ENCODE measurements at places on chromosomes 4 and X.
A peak's percentile ranks its signal among the peaks of the same experiment; 100 is the strongest.

DNA sequence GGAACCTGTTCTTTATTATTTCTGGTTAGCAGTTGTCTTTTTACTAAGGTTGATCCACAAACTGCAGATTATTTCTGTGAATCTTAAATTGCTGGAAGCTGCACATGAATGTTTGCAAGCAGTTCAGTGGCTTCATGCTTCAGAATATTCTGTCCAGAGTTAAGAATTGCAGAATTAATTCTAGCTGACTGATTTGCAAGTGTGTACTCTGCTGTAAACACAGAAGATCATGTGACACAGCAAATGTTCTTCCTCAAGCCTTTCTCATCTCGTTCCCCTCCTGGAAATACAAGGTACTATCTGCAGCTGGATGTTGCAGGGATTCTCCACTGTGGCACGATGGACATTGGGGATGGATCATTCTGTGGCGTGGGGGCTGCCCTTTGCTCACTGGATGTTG, 16.8 kb upstream of the CLTRN start:
- DNase-seq: no peak

DNA sequence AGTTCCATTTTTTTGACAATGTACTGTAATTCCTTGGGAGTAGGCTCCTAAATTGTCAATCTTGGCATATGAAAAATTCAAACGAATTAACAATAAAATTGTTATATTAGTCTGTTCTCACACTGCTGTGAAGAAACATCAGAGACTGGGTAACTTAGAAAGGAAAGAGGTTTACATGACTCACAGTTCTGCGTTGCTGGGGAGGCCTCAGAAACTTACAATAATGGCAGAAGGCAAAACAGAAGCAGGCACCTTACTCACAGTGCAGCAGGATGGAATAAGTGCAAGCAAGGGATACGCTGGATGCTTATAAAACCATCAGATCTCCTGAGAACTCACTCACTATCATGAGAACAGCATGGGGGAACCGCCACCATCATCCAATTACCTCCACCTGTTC, 246.4 kb upstream of the TRAM1L1 start:
- no peak for DNase-seq

DNA sequence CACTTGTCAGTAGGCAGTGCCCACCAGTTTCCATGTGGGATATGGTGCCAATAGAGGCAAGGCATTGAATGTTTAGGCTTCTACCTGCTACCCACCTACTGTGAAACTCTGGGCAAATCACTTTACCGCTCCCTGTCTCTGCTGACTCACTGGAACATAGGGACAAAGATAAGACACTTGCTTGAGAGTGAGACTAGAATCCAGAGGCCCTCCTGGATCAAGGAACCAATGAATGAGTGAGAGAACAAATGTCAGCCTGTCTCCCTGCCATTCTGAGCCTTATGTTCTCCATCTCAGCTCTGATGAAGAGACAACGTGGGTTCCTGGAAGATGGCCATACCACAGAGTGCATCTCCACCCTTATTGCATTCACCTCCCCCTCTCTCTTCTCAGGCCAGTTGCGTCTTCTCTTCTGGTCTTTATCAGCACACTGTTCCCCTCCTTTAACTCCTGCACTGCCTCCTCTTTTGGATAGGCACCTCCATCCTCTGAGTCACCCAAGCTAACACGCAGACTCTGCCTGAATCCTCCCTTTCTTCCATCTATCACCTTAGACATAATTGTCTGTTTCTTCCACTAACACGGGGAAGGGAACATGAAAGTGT, 15.4 kb upstream of the PRRG3 start:
- DNase-seq: no peak

DNA sequence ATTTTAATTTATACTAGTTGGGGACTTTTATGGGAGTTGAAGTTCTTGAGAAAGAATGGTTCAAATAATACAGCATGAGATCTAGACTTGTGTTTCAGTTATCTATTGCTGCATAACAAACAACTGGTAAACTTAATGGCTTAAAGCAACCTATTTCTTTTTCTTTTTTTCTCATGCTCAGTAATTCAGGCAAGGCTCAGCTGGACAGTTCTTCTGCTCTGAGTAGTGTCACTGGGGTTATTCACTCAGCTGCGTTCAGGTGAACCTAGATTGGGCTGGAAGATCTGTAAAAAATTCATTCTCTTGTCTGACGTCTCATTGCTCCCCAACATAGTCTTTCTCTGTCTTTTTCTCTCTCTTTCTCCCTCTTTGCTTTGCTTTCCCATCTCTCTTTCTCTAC, 291.7 kb downstream of the GBA3 start:
- no peak for DNase-seq

GRCh38 chrX:107721318-107721717, 54.3 kb downstream of the TSC22D3 start:
- DNase-seq: no peak

GRCh38 chr4:72467633-72468032, 101.4 kb downstream of the ADAMTS3 start:
- no peak for DNase-seq

GRCh38 chr4:74884266-74884665, 48.6 kb upstream of the PARM1 start:
- DNase-seq: no peak

- no peak for DNase-seq
These were observed 25.6 kb downstream of the APELA start for GRCh38 chr4:164902608-164903007.

DNA sequence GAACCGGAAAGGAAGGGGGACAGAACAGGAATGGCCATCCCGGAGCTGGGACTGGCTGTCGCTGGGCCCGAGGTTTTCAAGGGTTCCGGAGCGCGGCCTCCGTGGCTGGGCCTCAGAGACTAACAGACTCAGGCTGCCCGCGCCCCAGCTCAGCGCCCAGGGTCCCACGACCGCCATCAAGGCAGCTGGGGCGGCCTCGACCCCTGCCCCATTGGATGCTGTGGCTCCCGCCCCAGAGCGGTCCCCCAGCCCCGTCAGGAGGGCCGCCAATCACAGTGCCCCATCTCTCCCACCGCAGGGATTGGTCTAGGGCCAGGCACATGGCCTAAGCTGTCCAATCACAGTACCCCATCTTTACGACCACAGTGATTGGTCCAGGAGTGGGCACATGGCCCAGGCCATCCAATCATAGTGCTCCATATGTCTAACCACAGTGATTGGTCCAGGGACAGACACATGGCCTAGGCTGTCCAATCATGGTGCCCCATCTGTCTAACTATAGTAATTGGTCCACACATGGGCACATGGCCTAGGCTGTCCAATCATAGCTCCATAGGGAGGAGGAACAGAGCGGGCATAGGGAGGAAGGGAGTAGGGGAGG, 105.3 kb upstream of the NKX1-1 start:
- peak; percentile 42 for DNase-seq

- no peak for DNase-seq
These were observed 44.0 kb upstream of the LDB2 start for GRCh38 chr4:16942491-16942890.

- DNase-seq: no peak
These were observed 128.5 kb upstream of the TSPAN5 start for GRCh38 chr4:98786866-98787265.

GRCh38 chr4:80074069-80074468, 1.0 kb upstream of the ANTXR2 start:
- DNase-seq: no peak

- DNase-seq: no peak
These were observed 20.4 kb downstream of the LEF1 start for GRCh38 chr4:108148316-108148715.

GRCh38 chrX:35458142-35458541, 340.0 kb upstream of the MAGEB16 start:
- DNase-seq: no peak

DNA sequence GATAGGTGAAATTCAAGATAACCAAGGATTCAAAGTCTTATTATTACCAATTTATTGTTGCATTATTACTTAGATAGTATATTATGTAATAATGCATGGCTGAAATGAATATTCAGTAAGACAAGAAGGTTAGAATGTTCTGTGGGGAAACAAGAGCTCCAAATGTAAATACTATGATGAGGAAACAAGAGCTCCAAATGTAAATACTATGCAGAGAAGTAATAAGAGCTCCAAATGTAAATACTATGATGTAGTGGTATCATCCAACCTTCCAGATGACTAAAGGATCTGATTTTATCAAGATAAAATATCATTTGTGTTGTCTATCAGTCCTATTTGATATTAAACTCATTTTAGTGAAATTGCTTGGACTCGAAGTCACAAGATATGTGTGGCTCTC, 82.2 kb upstream of the PCDH18 start:
- no peak for DNase-seq

DNA sequence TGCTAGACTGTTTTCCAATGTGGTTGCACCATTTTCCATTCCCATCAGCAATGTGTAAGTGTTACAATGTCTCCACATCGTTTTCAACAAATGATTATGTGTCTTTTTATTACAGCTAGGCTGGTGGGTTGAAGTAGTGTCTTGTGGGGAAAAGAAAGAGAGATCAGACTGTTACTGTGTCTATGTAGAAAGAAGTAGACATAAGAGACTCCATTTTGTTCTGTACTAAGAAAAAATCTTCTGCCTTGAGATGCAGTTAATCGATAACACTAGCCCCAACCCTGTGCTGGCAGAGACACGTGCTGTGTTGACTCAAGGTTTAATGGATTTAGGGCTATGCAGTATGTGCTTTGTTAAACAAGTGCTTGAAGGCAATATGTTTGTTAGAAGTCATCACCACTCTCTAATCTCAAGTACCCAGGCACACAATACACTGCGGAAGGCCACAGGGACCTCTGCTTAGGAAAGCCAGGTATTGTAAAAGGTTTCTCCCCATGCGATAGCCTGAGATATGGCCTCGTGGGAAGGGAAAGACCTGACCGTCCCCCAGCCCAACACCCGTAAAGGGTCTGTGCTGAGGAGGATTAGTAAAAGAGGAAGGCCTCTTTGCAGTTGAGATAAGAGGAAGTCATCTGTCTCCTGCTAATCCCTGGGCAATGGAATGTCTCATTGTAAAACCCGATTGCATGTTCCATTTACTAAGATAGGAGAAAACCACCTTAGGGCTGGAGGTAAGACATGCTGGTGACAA, 23.0 kb upstream of the UGT2B15 start:
- no peak for DNase-seq

GRCh38 chr4:70772929-70773555, 51.3 kb downstream of the RUFY3 start:
- DNase-seq: no peak

GRCh38 chr4:122619611-122620010, 1.3 kb downstream of the IL21 start:
- DNase-seq: no peak

DNA sequence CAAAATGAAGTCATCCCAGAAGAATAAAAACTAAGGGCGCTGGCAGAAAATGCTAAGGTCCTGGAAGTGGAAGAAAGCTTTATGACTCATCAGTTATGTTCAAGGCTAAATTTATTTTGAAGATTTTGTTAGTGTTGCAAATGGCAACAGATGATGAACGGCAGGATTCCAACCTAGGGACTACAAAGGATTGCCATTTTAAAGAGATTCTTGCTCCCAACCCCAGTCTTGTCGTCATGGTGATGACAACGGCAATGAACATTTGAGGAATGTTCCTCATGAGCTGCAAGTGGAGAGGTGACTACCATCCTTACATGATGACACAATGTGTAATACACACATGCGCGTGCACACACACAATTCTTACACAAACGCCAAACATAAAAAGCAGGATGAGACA, 54.4 kb upstream of the FTHL17 start:
- DNase-seq: no peak

- DNase-seq: no peak
These were observed 146.1 kb downstream of the PDHA2 start for GRCh38 chr4:95985791-95986550.

DNA sequence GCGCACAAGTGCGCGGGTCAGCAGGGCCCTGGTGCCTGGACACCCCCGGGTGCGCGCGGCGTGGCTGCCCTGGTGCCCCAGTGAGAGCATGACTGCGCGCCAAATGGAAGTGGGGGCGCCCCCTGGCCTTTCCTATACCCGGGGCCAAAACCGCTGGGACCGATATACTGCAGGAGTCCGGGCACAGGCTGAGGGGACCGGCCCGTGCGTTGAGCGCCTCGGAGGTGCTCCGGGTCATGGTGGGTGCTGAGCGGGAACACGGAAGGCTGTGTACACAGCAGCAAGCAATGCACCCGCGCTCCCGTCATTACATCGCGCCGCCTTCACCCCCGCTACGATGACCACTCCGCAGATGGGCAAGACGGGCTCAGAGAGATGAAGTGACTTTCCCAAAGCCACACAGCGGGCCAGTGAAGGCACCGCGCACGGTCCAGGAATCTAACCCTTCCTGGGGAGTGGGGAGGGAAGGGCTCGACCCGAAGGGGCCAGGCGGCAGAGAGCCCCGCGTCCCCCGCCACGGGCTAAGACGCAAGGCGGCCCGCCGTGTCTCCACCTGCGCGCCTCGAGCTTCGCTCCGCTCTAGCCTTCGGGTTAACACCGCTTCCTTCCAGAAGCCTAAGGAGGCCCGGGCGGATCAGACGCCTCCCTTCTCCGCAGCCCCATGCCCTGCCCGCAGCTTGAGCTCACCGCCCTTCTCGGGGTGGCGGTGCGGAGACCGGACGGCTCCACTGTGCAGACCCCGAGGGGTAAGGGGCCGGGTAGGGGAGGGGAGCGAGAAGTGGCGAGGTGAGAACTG, 11.3 kb downstream of the HMX1 start:
- no peak for DNase-seq

Data from Jurkat, Clone E6-1 (cell line).